ENCODE measurements at places on chromosomes 2 and 18.

GRCh38 chr2:28698545-28698944, 53.1 kb upstream of the PPP1CB start:
- no peak for DNase-seq

DNA sequence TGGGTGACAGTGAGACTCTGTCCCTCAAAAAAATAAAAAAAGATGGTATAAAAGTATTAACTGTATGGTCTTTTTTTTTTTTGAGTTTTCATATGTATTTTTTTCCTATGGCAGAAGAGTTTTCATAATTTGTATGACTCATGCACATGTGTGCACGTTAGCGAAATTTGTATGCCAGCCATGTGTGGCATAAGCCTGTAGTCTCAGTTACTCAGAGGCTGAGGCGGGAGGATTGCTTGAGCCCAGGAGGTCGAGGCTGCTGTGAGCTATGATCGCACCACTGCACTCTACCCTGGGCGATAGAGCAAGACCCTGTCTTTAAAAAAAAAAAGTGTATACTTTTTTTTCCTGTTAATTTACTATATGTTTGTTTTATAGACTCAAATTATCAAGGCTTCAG, 160.8 kb downstream of the TGIF1 start:
- DNase-seq, result no peak

GRCh38 chr2:134253117-134253704, 661 bp upstream of the MGAT5 start:
- no peak for DNase-seq

- DNase-seq, result no peak
Measured at GRCh38 chr2:219698748-219699439, 71.5 kb downstream of the SLC4A3 start.

- no peak for DNase-seq
Measured at GRCh38 chr2:124662946-124663644, 638.0 kb downstream of the CNTNAP5 start.

GRCh38 chr2:17800693-17801458, 15.4 kb upstream of the MSGN1 start:
- no peak for DNase-seq
